ENCODE measurements at places on chromosomes 7 and 10.

DNA sequence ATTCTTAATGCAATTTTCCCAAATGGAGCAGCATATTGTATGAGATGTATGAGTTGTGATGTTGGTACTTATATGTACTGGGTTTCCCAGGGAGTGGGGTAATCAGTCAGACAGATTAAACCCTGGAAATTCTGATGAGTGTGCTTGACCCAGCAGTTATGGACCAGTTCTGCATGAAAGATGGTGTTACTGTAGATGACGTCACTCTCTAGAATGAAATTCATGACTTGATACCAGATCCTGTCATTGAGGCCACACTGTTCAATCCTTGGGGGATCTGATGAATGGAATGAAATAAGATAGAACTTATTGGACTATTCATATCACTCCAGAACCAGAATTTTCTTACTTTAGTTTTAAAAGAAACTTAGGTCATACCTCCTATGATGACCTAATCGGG is 534.3 kb downstream of the PLXDC2 start:
- H3K27ac ChIP-seq: no peak overlapping the region

DNA sequence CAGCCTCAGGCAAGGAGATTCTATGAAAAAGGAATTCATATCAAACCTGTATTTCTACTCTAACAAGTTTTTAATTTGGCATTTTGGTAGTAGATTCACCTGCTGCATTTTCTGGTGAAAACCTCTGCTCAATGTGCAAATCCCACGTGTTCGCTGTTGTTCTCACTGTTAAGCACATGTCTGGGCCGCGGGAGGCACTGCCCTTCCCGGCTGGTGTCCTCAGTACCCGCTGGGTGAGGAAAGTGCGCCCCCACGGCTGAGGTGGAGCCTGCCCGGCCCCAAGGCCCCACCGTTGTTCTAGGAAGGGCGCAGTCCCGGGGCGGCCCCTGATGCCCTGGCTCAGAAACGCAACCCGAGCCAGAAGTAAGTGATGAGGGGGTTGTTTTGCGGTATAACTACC is 193.4 kb upstream of the VWC2 start:
- no peaks in the 10 kb centered on the region for H3K4me1 ChIP-seq
- H3K27ac ChIP-seq: no peak overlapping the region
- no peaks in the 10 kb centered on the region for H3K27me3 ChIP-seq
- peak; percentile 45 for DNase-seq
- H3K36me3 ChIP-seq: no peaks in the 10 kb centered on the region
- no peak overlapping the region for H3K4me3 ChIP-seq

- DNase-seq: no peak
- H3K27ac ChIP-seq: no peak overlapping the region
- H3K36me3 ChIP-seq: peaks cover 1% of the 10 kb centered on the region
- no peak overlapping the region for H3K4me3 ChIP-seq
- H3K4me1 ChIP-seq: no peaks in the 10 kb centered on the region
These were observed 58.8 kb downstream of the GRB10 start for GRCh38 chr7:50723888-50724287.

GRCh38 chr7:13508586-13508985 is 480.9 kb downstream of the ETV1 start:
- H3K4me1 ChIP-seq: no peaks in the 10 kb centered on the region
- no peak overlapping the region for H3K4me3 ChIP-seq
- no peaks in the 10 kb centered on the region for H3K27me3 ChIP-seq
- no peak for DNase-seq
- no peaks in the 10 kb centered on the region for H3K36me3 ChIP-seq
- no peak overlapping the region for H3K27ac ChIP-seq

- no peak overlapping the region for H3K27ac ChIP-seq
- H3K36me3 ChIP-seq: no peaks in the 10 kb centered on the region
- H3K4me1 ChIP-seq: no peaks in the 10 kb centered on the region
- no peak overlapping the region for H3K4me3 ChIP-seq
- DNase-seq: peak; percentile 79
- H3K27me3 ChIP-seq: no peaks in the 10 kb centered on the region
These were observed 98.6 kb upstream of the KCTD7 start for GRCh38 chr7:66529883-66530610.

DNA sequence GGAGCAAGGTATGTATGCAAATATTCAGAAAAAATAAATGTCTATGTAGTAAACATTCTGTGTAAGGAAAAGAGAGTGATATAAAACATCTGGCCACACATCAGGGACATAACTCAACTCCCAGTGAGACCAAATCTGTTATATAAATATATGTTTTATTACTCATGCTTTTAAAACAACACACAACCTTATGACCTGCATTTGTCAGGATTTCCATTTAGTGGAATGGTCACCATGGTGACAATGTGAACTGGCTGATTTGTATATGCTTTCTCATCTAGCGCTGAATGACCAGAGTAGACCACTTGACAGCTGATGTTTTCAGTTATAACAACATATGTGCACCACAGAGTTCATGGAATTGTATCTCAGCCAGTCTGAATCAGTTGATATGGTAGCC is 551.7 kb downstream of the HTR7 start:
- H3K27ac ChIP-seq: no peak overlapping the region
- no peaks in the 10 kb centered on the region for H3K36me3 ChIP-seq
- no peaks in the 10 kb centered on the region for H3K27me3 ChIP-seq
- no peak for DNase-seq
- H3K4me3 ChIP-seq: no peak overlapping the region

All from mesendoderm (in vitro differentiated cells).